ENCODE measurements at places on chromosomes 5 and 9. TPM values are rescaled to one million over a fixed set of nuclear protein-coding genes. Genes with fewer than 3 reads are reported as not detected.

SEC16A gene
- total RNA-seq: 88.8 TPM

DNA sequence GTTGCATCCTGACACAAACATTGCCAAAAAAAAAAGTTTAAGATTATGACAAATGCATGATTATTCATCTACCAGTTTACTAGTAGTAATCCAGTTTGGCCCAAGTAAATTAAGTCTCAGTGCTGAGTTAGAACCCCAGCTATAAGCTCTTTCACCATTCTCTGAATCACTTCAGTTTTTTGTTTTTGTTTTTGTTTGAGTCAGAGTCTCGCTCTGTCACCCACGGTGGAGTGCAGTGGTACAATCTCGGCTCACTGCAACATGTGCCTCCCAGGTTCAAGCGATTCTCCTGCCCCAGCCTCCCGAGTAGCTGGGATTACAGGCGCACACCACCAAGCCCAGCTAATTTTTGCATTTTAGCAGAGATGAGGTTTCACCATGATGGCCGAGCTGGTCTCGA, 1.5 kb upstream of the PCYOX1L start:
- DNase-seq: peak; percentile 16
- no peaks in the 10 kb centered on the region for H3K27me3 ChIP-seq
- H3K27ac ChIP-seq: no peak overlapping the region
- H3K36me3 ChIP-seq: peaks cover 41% of the 10 kb centered on the region

DNA sequence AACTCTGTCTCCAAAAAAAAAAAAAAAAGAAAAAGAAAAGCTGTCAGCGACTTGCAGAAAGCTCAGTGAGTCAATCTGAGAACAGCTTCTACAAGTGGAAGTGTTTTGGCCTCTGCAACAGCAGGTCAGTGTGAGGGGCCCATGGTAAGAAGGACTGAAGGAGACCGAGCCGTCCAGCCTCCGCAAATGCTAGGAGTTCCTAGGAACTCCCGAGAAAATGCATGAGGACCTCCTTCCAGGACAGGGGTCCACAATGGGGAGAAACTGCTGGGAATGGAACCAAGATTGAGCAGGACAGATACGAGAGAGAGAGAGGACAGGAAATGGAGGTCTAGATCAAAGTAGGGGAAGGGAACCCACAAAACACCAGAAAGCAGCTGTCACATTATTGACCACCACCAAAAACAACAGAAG, 180.5 kb downstream of the CRB2 start:
- no peaks in the 10 kb centered on the region for H3K4me1 ChIP-seq
- no peaks in the 10 kb centered on the region for H3K27me3 ChIP-seq
- H3K36me3 ChIP-seq: peaks cover 7% of the 10 kb centered on the region
- no peak overlapping the region for H3K4me3 ChIP-seq
- DNase-seq: no peak

GRCh38 chr9:134441227-134442084, 115.2 kb downstream of the RXRA start:
- peaks cover 14% of the 10 kb centered on the region for H3K4me1 ChIP-seq
- H3K27ac ChIP-seq: no peak overlapping the region
- H3K27me3 ChIP-seq: no peaks in the 10 kb centered on the region
- peaks cover 65% of the 10 kb centered on the region for H3K36me3 ChIP-seq

- H3K4me1 ChIP-seq: no peaks in the 10 kb centered on the region
- H3K27ac ChIP-seq: no peak overlapping the region
- no peak for DNase-seq
- H3K4me3 ChIP-seq: no peak overlapping the region
- H3K27me3 ChIP-seq: no peaks in the 10 kb centered on the region
- H3K36me3 ChIP-seq: no peaks in the 10 kb centered on the region
These were observed 530.4 kb upstream of the PTPRD start for GRCh38 chr9:11142965-11143738.

DNA sequence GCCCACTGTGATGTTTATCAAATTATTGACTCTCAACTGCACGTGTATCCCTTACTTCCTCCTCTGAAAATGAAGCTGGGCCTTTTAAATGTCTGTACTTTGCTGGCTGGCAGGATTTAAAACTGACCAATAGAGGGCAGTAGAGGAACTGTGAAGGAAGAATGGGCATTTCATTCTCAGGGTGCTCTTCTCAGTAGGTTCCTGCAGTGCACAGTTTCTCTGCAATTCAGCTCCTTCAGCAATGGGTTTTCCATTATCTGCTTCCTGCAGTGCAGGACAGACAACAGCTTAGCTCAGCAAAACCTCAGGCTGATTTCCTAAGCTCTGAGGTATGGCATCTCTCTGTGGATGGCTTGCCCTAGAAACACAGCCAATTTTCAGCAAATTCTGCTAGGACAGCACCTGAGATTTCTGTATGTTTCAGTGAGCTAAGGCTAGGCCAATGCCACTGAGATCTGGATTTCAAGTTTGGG, 298.4 kb upstream of the PRDM9 start:
- no peak overlapping the region for H3K4me3 ChIP-seq
- no peaks in the 10 kb centered on the region for H3K36me3 ChIP-seq
- no peak overlapping the region for H3K27ac ChIP-seq

IFNA2 gene
- not detected for total RNA-seq

- H3K27ac ChIP-seq: no peak overlapping the region
- H3K36me3 ChIP-seq: peaks cover 29% of the 10 kb centered on the region
- no peak for DNase-seq
- H3K4me1 ChIP-seq: no peaks in the 10 kb centered on the region
- no peaks in the 10 kb centered on the region for H3K27me3 ChIP-seq
- no peak overlapping the region for H3K4me3 ChIP-seq
These were observed 18.2 kb downstream of the PSIP1 start for GRCh38 chr9:15492485-15493150.

BAAT gene
- 0.14 TPM for total RNA-seq

- peak; percentile 99 for DNase-seq
- no peak overlapping the region for H3K27ac ChIP-seq
- no peak overlapping the region for H3K4me3 ChIP-seq
- no peaks in the 10 kb centered on the region for H3K36me3 ChIP-seq
- H3K4me1 ChIP-seq: peaks cover 21% of the 10 kb centered on the region
These were observed 152.6 kb upstream of the MSX2 start for GRCh38 chr5:174571662-174572397.

GRCh38 chr9:95522871-95523370, 6.2 kb upstream of the PTCH1 start:
- no peak for DNase-seq
- no peak overlapping the region for H3K4me3 ChIP-seq
- H3K27ac ChIP-seq: no peak overlapping the region
- peaks cover 12% of the 10 kb centered on the region for H3K27me3 ChIP-seq
- H3K4me1 ChIP-seq: peaks cover 8% of the 10 kb centered on the region
- no peaks in the 10 kb centered on the region for H3K36me3 ChIP-seq

LRRC70 gene
- total RNA-seq: 0.54 TPM

SLC46A2 gene
- total RNA-seq: not detected

Measured in MCF 10A (cell line).